Muscle of back (tissue), 13 donors: ENCODE measurements at places on chromosomes 1 and 21. TPM values are rescaled to one million over a fixed set of nuclear protein-coding genes. Genes with fewer than 3 reads are reported as not detected.

DNA sequence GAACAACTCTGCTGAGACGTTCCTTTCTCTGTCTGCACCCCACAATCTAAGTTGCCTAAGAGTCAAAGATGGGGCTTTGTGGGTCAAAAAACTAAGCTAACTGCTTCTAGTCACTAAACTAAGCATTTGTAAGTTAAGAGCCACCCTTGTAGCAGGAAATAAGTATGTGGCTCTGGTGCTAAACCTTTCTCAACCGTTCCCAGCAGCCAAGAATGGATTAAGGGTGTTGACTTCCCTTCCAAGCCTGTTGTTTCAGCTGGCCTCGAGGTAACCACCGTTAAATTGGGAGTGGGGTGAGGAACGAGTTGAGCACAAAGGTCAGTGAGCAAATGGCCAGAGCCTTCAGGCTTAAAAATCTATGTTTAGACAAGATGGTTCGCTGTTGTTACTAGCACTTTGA lies 169.1 kb downstream of the TRIM33 start:
- no peak for DNase-seq

- DNase-seq, result no peak
Observed at GRCh38 chr1:209657140-209657879, 5.1 kb upstream of the LAMB3 start.

The NBPF9 gene
- 36.5 TPM for polyA plus RNA-seq

The PRCC gene
- polyA plus RNA-seq, result 57.8 TPM

- no peak for DNase-seq
Observed at GRCh38 chr1:7265771-7266371, 480.6 kb downstream of the CAMTA1 start.

- DNase-seq, result peak; percentile 25
Observed at GRCh38 chr1:216186816-216187215, 236.4 kb downstream of the USH2A start.

The KLF17 gene
- 0.13 TPM for polyA plus RNA-seq

- DNase-seq, result peak; percentile 55
Observed at GRCh38 chr1:27980216-27980845, 20.6 kb downstream of the XKR8 start.

The MAB21L3 gene
- polyA plus RNA-seq, result not detected

- no peak for DNase-seq
Observed at GRCh38 chr1:200474633-200475032, 64.8 kb upstream of the ZNF281 start.

The HAO2 gene
- 0.22 TPM for polyA plus RNA-seq

The ANKRD34A gene
- polyA plus RNA-seq, result 0.86 TPM

DNA sequence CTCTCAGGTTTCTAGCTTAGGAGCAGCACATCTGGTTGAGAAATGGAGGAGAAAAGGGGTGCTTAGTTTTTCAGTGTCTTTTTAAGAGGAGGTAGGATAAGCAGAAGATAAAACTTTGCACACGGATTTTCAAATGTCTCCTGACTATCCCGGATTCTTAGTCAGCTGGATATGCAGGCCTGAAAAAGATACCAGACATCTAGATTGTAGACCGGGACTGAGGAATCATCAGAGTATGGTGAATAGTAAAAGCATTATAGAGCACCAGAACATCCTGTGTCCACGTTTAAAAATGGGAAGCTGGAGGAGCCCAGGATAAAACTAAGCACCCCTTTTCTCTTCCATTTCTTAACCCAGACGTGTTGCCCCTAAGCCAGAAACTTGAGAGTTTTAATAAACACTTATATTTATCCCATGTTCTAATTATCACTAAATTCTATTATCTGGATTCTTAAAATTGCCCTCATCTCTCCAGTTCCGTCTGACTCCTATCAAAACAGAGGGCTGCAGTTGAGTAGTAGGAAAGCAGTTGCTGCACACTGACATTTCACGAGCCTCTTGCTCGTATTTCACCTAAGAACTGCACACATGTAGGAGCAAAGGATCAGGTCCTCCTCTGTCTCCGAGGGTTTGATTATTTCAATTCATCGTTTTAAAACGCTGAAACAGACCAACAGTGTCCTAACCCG lies 609 bp downstream of the PIGK start:
- no peak for DNase-seq

The CCDC185 gene
- not detected for polyA plus RNA-seq

DNA sequence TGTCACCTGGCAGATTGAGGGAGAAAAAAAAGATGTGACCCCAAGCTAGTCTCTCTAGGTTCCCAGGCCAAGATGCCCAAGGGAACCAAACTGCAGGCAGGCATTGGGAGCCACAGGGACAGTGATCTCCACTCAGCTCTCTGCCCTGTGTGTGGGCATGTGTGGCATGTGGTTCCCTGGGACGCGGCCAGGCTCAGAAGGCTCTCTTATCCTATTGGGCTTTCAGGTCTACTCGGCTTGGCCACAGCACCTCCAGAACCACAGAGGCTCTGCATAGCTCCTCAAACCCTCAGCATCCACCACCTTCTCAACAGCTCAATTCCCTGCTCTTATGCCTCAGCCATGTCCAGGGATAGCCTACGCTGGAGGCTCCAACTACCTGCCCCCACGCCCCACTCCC lies 22.0 kb downstream of the IQGAP3 start:
- no peak for DNase-seq

The SORT1 gene
- 28.4 TPM for polyA plus RNA-seq

The FCRLB gene
- polyA plus RNA-seq, result 0.26 TPM

GRCh38 chr1:117181630-117182041 lies 29.1 kb downstream of the VTCN1 start:
- no peak for DNase-seq

The GPR153 gene
- 19.8 TPM for polyA plus RNA-seq

The CLDN17 gene
- not detected for polyA plus RNA-seq

GRCh38 chr1:52944566-52944965 lies 17.5 kb downstream of the SCP2 start:
- DNase-seq, result no peak

- no peak for DNase-seq
Observed at GRCh38 chr1:19429611-19430010, 55.7 kb downstream of the CAPZB start.

DNA sequence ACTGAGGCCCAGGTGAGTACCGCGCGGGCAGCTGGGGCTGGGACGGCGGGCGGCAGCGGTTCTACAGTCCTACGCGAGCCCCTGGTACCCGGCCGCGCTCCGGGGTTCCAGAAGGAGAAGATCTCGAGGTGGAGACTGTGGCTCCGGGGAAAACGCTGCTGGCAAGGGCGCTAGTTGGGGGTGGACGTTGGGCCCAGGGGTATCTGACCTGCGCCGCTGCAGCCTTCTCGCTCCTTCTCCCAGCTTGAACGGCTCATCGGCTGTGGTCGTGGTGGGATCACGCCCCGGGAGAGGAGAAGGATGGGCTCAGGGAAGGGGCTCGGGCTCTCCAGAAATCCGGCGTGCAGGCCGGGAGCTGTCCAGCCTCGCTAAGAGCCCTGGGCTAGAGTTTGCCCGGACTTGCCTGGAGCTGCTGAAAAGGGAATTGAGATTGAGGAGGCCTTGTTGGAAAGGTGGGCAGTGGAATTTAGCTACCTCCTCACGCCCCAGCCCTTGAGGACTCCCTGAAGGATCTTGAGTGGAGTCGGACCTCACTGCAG lies 1.1 kb upstream of the POU3F1 start:
- DNase-seq, result no peak

- DNase-seq, result peak; percentile 48
Observed at GRCh38 chr1:23395154-23395724, 25.6 kb upstream of the ZNF436 start.

DNA sequence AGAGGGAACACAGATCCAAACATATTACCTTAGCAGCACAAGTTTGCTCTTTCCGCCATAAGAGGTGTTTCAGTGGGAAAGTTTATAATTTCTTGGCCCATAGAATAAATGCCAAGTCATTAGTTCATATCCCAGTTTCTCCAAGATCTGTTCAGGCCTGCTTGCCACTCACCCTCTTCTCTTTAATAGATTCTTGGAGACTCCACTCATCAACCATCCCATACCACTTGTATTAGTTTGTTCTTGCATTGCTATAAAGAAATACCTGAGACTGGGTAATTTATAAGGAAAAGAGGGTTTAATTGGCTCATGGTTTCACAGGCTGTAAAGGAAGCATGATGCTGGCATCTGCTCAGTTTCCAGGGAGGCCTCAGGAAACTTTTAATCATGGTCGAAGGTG lies 34.8 kb upstream of the MYSM1 start:
- no peak for DNase-seq

The FCRL1 gene
- 0.29 TPM for polyA plus RNA-seq

GRCh38 chr1:2382621-2383361 lies 8.6 kb downstream of the MORN1 start:
- DNase-seq, result no peak

- no peak for DNase-seq
Observed at GRCh38 chr1:212459656-212460055, 26.9 kb downstream of the NENF start.

DNA sequence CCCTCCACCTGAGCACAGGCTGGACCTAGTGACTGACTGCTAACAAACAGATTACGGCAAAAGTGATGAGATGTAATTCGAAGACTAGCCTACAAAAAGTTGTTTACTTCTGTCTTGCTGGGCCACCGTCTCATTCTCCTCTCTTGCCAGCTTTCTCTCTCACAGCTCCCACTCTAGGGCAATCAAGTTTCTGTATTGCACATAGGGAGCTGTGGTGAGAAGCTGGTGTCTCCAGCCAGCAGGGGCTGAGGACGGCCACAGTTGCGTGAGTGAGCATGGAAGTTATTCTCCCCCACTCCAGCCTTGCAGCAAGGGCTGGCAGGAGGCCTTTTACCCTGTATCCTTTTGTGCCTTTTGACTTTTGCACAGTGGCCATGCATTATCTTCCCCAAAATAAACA lies 8.6 kb upstream of the COL6A2 start:
- no peak for DNase-seq

- DNase-seq, result no peak
Observed at GRCh38 chr1:215507119-215507518, 60.0 kb upstream of the KCTD3 start.

- no peak for DNase-seq
Observed at GRCh38 chr1:187787736-187788135, 959.0 kb downstream of the PLA2G4A start.

GRCh38 chr1:239031310-239031709 lies 355.1 kb upstream of the CHRM3 start:
- no peak for DNase-seq

DNA sequence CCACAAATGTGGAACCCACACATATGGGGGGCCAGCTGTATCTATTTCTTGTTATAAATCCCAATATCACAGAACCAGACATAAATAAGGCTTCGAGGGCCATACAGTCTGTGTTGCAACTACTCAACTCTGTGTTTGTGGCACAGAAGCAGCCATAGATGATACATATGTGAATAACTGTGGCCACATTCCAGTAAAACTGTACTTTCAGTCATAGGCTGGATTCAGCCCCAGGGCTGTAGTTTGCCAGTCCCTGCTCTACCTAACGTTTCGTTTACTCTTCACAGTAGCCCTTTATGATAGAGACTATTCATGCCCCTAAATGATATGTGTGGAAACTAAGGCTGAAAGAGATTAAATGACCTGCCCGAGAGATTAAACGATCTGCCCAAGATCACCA lies 48.7 kb downstream of the FHAD1 start:
- DNase-seq, result no peak

The IGSF9 gene
- polyA plus RNA-seq, result 0.76 TPM

DNA sequence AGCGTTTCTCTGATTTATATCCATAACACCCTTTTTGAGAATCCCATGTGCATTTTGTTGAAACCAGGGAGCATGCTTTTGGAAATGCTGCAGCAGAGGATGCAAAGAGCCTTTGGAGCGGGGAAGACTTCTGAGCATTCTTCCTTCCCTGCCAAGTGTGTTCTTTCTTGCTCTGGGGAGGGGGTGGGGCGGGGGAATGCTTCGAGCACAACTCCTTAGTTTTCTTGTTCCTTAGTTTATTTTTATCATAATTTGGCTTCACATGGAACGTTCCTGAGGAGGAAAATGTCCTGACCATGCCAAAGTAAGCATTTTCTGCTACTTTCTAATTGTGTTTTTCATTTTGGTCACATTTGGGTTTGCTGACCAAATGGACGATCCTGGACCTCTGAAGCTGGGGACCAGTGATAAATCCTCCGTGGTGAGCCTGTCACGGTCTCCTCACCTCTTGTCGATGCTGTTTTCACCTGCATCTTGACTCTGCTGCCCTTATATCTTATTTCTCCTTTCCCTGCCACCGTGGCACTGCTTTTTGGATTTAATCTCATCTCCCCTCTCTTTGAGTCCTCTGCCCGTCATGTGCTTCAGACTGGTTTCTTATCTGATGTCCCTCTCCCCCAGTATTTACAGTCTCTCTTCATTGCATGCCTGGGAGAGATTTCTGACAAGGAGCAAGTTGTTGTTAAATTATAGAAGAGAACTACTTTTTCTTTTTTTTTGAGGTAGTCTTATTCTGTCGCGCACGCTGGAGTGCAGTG lies 2.4 kb downstream of the CTPS1 start:
- no peak for DNase-seq

DNA sequence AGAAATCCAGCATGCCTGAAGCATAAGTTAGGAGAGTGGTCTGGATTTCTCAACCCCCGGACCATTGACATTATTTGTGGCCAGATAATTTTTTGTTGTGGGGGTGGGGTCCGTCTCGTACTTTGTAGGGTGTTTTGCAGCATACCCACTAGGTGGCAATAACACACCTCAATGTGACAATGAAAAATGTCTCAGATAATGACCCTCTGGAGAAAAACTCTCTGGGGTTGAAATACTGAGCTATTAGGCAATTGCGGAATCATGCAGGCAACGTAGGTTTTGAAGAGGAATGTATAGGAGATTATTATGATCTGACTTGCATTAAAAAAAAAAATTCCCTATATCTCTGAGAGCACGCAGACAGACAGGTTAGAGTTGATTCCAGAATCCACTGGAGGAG lies 25.3 kb upstream of the RRP15 start:
- DNase-seq, result no peak

DNA sequence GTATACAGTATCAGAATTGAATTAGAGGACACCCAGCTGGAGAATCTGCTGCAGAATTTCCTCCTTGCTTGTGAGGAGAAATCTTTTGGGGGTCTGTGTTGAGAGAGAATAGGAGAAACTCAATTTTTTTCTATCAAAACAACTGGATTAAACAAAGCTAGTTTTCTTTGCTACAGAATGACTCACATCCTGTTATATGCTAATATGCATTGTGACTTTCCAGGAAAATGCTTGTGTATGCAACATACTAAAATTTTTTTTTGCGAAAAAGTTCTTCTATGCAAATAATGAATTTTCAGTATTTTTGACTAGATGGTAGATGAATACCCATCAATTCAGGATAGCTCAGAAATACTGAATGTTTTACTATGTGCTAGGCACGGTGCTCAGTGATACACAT lies 2.2 kb downstream of the VAMP4 start:
- DNase-seq, result no peak

GRCh38 chr1:186763107-186763506 lies 65.6 kb upstream of the PLA2G4A start:
- peak; percentile 18 for DNase-seq

The HSF2BP gene
- polyA plus RNA-seq, result 0.80 TPM

GRCh38 chr1:39076127-39076798 lies 50.1 kb downstream of the NDUFS5 start:
- no peak for DNase-seq

The ZSCAN20 gene
- polyA plus RNA-seq, result 2.7 TPM

DNA sequence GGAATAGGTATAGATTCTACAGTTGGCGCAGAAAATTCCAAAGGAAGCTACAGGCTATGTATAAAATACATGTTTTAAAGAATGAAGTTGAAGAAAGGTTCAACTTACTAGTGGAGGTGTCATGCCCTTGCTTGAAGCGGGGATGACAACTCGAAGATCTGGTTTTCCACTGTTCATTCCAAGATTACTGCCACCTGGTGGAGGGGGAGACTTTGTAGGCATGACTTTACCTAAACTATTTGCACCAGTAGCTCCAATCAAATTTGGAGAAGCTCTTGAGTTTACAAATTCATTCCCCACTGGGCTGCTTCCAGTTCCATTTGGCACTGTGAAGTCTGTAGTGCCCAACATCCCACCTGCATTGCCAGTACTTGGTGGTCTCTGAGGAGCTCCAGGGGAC lies 81.7 kb downstream of the AXDND1 start:
- no peak for DNase-seq
